ENCODE measurements at places on chromosomes 5 and 9.

GRCh38 chr9:8857926-8858595, 1058.5 kb upstream of the DMAC1 start:
- no peak for DNase-seq

- DNase-seq, result no peak
Observed at GRCh38 chr5:94057217-94057616, 315.8 kb upstream of the POU5F2 start.

GRCh38 chr9:131554087-131554842, 8.9 kb downstream of the PRRT1B start:
- DNase-seq, result no peak

DNA sequence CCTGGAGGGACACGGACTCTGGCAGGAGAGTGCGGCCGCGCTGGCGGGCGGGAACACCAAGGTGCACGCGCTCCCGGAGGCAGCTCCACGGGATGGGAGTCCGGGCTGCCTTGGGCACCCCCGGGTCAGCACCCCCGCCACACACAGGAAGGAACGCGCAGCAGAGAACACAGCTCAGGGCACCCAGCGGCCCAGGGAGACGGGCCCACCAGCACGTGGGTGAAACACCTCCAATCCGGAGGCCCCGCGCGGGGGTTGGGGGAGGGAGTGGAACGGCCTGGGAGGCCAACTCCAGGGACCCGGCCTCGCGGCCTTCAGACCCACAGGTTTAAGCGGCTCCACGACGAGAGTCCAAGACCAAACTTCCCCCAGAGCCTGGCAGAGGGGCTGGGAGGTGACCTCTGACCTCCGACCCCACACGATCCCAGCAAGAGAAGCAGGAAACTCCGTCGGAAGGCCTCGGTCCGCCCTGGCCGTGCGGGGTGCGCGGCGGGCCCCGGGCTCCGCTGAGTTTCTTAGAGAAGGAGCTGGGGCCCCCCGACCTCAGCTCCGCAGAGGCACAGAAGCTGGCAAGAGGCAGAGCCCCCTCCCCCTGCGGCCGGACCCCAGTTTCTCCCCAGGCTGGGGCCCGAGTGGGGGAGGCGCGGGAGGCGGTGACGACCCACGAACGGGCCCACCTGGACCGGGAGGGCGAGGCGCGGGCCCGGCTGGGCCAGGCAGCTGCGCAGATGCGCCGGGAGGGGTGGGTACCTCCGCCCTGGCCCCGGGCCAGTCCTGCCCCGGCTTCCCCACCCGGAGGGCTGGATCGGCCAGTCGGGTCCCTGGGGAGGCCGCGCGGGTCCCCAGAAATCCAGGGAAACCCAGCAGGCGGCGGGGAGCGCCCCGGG, 851 bp downstream of the NACC2 start:
- peak; percentile 23 for DNase-seq

DNA sequence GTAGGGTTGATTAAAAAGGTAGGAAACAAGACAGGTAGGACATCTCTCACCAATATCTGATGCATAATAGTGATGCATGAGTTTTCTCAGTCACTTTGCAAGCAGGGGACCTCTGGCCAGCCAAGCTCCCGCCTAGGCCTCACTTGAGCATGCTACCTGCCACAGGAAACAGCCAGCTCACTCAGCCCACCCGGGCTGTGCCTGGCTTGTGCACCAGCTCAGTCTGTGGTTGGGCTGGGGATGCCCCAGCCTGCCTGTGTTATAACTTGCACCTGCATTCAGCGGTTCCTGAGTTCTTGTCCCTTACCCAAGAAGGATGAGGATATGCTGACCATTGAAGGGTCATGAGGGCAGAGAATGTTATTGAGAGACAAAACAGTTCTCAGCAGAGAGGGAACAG, 172.8 kb upstream of the PLCXD3 start:
- no peak for DNase-seq

GRCh38 chr9:135530146-135530545, 8.9 kb downstream of the LCN1 start:
- no peak for DNase-seq

DNA sequence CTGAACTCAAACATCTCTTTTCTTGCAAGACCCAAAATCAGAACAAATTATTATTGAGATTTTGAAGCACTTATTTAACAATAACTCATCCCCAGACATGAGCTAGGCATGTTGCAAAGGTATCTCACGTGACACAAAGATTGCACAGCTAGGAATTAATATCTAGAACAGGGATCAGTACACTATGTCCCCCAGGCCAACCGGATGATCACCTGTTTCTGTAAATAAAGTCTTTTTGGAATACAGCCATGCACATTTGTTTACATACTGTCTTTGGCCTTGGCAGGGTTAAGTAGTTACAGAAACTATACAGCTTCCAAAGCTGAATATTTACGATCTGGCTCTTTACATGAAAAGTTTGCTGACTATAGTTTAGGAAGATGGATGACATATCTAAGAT, 287.7 kb downstream of the ACTL7B start:
- no peak for DNase-seq

GRCh38 chr5:31809050-31809870, 170.3 kb downstream of the PDZD2 start:
- DNase-seq, result no peak

GRCh38 chr9:18981476-18982261, 51.3 kb downstream of the SAXO1 start:
- DNase-seq, result no peak

GRCh38 chr9:76576344-76576743, 117.4 kb downstream of the GCNT1 start:
- DNase-seq, result peak; percentile 1

DNA sequence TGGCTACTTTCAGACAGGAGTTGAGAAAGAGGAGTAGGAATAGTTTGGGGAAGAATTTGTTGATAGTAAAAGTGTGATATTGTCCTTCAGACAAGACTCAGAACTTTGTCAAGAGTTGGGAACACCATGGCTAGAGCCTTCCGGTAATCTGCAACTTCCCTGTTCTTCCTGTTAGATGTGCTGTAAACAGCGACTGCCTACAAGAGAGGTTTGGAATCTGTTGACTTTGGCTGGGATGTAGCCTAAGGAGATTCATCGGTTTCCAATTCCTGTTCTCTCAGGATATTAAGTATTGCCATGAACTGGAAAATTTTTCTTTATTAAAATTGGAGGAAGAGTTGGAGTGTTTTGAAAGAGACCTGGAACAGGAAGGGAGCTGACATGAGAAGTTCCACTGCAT, 43.9 kb downstream of the ARHGAP26 start:
- no peak for DNase-seq

DNA sequence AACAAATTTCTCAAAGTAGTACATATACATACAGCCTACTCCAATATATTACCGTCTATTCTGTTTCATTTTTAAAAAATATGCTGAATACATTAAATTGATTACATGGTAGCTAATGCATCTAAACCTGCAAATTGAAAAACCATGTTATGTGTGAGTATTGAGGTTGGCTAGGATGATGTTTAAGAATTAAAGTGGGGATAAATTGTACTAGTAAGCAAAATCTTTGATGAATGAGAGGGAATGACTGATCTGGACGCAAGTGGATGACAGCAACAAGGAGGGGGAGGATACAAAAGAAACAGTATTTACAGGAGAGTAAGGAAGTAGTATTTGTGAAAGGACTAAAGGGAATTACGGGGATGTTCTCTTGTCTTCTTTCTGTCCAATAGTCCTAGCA, 37.4 kb downstream of the RAD50 start:
- no peak for DNase-seq

Data from stimulated activated CD4-positive, alpha-beta T cell treated with anti-CD3 and anti-CD28 coated beads, TNF-alpha, amount 100 ng/mL, for 1 hour (primary cell).